ENCODE measurements at places on chromosomes 6 and 20.

DNA sequence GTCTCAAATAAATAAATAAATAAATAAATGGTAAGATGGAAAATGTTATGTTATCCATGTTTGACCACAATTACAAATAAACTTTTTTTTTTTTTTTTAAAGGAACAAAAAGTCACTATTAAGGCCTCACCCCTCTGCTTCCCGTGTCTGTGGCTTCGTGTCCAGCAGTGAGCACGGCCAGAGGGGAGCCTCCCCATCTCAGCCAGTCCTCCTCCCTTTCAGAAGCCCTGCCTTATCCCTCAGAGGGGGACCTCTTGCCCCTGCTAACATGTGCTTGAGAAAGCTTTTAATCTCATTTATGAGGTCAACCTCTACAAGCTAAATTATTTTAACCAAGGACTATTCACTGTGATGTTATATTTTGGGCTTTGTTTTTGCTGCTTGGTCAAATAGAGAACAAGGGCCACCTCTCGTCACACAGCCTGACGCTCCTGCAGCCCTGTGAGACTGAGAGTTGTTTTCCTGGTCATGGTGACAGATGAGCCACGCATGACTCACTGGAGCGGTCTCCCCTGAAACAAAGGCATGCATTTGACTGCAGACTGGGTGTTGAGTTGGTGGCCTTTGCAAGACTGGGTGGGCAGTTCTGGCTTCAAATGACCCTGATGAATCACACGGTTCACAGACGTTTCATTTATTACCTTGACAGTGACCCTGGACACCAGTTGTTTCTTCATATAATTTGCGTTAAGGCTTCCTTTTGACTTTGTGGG is 131.8 kb downstream of the TIAM2 start:
- peak; percentile 76 for DNase-seq

DNA sequence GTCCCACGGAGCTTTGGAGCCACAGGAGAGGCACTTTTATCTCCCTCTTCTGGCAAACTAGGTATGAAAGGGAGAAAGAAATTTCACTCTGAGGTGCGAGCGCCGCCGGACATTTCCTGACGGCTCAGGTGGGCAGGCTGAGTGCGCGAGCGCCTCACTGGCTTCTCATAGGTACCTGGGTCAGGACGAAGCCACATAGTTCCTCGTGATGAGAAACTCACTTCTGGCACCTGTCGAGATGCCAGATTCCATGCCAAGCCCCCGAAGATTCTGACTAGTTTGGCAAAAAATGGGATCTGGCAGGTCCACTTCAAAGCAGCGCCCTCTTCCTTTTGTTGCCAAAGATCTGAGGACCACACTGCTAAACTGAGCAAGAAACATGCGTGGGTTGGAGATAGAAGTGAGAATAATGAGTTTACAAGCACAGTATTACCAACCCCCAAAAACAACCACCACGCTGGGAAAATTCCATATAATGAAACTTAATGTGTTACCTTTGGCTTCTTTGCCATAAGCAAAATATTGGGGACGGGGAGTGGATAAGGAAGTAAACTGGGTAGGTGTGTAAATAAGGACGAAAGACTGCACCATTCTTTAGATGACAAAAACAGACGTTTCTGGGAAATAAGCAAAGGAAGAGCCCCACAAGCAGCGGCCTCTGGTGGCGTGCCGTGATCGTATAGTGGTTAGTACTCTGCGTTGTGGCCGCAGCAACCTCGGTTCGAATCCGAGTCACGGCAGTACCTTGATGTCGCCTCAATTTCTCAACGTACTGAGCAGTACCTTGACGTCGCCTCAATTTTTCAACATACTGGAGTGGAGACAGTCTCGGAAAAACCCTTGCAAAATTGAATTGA is 89.8 kb upstream of the PRSS16 start:
- DNase-seq: peak; percentile 86

- no peak for DNase-seq
Observed at GRCh38 chr20:46058599-46059281, 29.7 kb downstream of the SLC12A5 start.

DNA sequence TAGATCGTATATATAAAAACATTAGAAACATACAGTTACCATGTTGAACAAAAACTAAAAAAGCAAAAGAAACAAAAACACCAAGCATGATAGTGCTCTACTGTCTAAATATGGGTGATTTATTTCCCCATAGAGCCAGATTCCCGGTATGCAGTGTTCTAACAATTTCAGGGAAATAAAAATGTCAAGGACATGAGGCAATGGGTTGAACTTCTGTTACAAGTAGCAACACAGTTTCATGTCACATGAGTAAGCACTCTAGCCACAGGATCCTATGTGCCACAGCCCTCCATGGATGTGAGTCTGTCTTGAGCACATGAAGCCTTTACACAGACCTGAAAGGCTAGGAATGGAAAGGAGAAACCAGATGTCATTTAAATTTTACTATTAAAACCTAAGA is 96.0 kb downstream of the MAP3K5 start:
- no peak for DNase-seq

GRCh38 chr6:83592770-83593394 is 80.5 kb downstream of the PRSS35 start:
- DNase-seq: peak; percentile 24

DNA sequence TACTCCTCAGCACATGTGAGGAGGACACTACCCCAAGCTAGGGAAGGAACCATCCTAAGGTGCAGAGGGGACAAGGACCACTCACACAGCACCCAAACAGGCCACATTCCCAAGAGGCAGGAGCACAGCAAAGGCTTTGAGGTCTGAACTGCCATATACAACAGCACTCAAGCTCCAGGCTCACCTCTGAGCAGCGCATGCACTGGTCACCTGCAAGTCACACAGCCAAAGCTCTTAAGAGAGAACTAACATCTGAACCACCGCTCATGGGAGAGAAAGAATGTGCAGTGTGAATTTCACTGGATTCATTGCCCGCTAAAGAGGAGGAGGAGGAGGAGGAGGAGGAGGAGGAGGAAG is 31.0 kb downstream of the NPEPL1 start:
- no peak for DNase-seq

Data from Panc1 (cell line).